NCI-H446 treated with DMSO at 0.1 percent for 48 hours (cell line): ENCODE measurements at places on chromosomes 12 and 14.

- DNase-seq: no peak
Observed at GRCh38 chr14:28163897-28164296, 602.7 kb upstream of the FOXG1 start.

DNA sequence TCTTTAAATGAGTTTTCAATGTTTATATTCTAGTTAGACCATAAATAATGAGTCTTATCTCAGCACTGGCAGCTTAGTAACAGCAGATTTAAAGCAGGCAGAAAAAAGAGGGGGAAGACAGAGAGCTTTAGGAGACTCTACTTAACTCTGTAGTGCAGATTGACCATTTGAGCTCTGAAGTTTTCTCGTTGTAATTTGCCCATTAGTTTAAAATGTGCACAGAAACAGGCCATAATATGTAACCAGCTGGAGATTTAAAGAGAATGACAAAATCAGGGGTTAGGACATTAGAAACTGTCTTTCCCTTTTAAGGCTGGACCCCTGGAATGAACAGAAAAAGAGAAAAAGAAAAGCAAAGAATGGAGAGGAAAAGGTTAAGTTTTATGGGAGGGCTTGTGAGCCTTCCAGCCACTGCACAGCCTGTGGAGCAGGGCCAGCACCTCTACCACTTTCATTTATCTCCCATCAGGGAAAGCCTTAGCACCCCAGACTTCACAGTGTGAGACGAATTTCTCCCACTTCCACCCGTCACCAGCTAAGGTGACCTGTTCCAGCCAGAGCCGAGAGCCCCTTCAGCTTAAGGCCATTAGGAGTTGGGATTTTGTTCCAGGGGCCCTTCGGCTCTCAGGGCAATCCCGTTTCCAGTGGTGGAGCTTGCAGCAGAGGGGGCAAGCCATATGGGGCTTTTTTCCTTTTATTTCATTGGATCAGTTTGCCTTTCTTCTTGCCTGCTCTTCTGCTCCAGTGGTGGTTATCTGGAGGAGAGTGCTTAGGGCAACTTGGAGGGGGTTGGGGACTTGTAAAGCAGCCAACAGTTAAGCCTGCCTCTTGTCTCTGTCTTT lies 8.0 kb downstream of the IL22 start:
- DNase-seq: no peak

GRCh38 chr12:53221203-53222080 lies 10.6 kb downstream of the RARG start:
- no peak for DNase-seq

DNA sequence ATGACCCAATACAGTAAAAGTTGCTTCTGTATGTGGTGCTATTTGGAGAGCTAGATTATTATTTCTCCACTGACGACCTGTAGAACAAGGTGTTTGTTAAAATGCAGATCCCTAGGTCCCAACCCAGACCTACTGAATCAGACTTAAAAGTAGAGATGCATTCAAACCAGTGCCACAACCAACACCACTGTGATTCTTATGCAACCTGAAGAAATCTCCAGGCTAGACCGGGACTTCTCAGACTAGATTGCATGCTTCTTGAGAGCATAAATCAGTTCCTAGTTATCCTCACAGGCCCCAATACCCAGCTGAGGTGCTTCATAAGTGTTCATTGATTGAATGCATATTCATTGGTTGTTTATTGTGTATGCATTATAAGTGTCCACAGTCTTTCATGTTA lies 78.2 kb downstream of the SPTSSA start:
- DNase-seq: no peak
